Pons (tissue), 1 donor: ENCODE measurements at places on chromosomes 16 and 17.
A peak's percentile ranks its signal among the peaks of the same experiment; 100 is the strongest.

DNA sequence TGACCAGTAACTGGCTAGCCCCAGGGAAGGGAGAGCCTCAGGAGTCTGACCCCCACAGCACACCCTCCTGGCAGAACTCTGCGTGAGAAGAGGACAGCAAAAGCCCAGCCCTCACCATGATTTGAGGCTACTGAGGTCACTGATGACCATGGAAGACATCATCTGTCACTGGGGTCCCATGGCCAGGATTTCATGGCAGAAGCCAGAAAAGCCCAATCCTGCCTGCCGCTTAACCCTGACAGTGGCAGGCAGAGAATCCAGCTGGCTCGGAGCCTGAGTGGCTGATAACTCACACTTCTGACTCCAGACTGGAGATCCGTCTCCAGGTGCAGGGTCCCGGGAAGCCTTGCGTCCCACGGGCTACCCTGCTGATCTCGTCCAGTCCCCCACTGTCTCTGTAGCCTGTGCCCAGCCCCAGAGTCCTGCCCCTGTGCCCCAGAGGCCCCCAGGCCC, 17.5 kb downstream of the GRIN2C start:
- no peak for DNase-seq

DNA sequence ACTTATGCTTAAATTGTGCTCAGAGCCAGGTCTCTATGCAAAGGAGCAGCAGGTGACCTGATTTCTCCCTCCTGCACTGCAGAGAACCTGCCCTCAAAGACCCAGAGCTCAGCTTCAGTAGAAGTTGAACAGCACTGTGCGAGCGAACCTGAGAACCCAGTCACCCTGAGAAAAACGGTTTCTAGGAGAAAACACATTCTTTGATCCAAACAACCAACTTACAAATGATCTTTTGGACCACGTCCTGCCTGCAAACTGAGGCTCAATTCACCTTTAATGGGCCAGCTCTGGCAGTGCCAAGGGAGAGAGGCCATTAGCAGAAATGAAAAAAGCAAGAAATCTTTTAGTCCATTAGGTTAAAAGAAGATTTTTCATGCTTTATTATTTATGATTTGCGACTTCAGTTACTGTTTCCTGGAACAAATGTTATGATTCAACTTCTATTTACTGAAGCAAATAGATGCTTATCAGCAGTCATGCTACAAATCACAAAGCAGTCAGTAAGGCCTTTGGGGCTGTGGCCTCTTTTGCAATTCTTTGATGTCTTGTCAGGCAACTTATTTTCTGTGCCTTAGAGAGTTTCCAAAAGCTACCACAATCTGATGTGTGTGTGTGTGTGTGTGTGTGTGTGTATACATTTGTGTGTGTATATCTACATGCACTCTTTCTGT, 65.7 kb upstream of the LRRC37A3 start:
- DNase-seq: no peak

- no peak for DNase-seq
Observed at GRCh38 chr16:28821874-28822519, 802 bp upstream of the ATXN2L start.

DNA sequence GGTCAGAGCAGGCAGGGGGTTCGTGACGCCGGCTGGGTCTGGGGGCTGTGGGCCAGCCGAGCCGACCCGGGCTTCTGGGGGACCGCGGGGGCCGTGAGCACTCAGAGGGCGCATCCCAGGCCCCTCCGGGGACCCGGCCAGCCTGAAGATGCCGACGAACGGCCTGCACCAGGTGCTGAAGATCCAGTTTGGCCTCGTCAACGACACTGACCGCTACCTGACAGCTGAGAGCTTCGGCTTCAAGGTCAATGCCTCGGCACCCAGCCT, 140 bp downstream of the FSCN2 start:
- no peak for DNase-seq

DNA sequence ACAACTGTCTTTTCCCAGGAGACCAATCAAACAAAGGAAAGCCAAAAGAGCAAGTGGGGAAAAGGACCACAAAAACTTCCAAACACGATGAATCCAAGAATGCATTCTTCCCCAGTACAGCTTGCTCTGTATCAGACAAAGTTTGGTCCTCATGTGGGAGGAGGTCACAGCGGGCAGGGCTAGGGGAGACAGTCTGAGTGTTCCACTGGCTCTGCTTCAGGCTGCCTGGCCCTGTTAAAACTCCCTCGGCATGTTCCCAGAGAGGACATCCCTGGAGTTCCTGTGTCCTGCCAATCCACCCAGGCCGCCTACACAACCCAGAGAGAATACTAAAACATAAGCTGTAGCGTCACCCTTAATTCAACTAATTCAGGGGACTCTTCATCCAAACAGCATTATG, 415.1 kb upstream of the DYNLRB2 start:
- DNase-seq: no peak

DNA sequence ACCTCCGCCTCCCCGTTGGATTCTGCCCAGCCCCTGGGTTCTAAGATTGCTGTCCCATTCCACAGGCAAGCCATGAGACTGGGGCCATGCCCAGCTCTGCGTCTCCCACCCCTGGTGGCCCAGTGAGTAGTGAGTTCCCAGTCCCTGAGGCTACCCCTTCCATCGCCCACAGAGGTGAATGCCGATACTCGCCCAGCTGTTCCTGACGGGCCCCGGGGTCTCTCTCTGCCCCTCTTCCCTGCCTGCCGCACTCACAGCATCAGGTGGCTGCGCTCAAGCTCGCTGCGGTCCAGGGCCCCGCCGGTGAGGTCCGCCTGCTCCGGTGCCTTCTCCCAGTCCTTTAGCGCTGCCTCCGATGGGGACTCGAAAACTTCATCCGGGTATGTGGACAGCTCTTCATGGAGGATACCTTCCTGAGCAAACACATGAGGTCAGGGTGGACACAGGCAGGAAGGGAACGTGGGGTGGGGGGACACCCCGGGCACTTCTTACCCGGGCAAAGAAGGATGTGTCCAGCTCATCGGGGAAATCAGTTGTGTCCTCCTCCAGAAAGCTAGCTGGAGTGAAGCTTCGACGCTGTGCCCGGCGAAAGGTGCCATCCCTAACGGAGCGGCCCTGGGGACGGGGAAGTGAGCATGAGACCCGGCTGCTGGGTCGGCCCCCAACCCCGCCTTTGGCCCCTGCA, 8.8 kb downstream of the SNRNP25 start:
- no peak for DNase-seq

GRCh38 chr17:63291258-63291657, 154.8 kb downstream of the CYB561 start:
- no peak for DNase-seq

DNA sequence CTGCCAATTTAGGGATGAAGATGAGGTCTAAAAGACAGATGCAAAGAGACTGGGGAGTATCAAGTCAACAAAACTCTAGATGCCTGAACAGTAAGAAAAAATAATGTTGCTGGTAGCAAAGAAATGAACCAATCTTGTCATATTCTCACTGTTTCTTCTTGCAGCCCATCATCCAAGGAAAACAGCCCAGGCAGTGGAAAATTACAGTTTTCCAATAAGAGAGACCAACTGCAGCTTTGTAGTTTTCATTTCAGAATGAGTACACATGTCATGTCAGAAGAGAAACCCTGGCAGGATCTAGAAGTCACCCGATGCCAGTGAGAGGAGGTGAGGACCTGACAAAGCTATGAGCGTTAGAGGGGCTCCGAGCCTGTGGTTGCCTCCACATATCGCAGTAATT, 500.4 kb upstream of the PSMD7 start:
- DNase-seq: peak; percentile 10

GRCh38 chr16:83453977-83454376, 353.8 kb upstream of the HSBP1 start:
- DNase-seq: no peak

DNA sequence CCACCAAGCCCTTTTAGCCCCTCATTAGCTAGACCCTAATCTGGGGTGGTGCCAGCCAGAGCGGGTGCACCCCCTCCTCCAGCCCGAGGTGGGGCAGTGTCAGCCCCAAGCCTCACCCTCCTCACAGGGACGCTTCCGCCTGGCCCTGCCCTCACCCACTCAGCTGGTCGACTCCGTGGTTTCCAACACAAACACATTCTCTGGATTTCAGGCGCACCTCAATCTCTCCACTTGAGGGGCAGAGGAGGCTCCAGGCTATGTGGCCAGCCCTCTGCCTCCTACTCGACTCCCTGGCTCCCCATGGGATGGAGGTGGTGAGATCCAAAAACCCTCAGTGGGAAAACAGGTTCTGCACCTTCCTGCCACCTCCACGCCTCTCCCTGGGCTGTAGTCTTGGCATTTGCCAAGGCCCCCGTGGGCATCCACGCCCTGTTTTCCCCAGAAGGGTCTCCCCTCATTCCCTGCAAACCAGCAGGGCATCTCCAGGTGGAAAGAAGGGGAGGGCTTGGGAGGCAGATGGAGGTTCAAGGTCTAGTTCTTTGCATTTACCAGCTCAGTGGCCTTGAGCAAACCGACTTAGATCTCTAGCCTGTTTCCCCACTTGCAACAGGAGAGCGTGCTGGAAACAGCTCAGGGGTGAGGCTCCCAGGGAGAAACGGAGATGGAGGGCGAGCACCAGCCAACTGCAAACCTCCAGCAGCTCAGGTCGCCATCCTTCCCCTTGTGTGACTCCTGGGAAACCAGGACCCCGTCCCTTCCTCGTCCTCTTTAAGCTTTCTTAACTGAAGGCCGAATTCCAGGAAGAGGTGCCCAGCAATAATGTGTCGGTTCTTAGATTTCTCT, 1.7 kb downstream of the EMP2 start:
- no peak for DNase-seq

GRCh38 chr16:78538919-78539318, 439.5 kb downstream of the WWOX start:
- no peak for DNase-seq
